CD4-positive, alpha-beta T cell treated with Interleukin-10 for 1 hour (primary cell): ENCODE measurements at places on chromosomes 4 and X.

GRCh38 chrX:54695231-54695630, 102.8 kb downstream of the ITIH6 start:
- DNase-seq = no peak

DNA sequence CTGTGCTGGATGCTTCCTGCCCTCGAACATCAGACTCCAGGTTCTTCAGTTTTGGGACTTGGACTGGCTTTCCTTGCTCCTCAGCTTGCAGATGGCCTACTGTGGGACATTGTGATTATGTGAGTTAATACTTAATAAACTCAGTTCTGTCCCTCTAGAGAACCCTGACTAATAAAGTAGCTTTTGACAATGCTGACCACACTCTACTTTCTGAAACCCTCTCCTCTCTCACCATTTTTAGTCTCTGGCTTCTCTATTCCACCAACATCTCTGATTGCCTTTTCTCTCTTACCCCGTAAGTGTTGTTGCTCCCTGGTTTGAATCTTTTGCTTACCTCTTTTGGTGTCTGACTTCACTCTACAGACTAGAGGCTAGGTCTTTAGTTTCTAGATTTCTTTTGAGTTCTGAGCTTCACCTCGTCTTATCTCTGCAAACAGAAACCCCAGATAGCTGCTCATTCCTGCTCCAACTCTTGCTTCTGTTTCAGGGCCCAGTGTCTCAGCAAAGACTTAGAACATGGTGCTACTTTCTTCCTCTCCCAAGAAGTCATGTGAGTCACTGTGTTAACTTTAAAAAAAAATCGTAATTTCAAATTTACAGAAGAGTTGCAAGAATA, 11.4 kb downstream of the TMSB4X start:
- no peak for DNase-seq

- DNase-seq = peak; percentile 69
Measured at GRCh38 chrX:119885554-119886428, 9.9 kb upstream of the AKAP14 start.

GRCh38 chrX:115592997-115593734, 32.2 kb downstream of the PLS3 start:
- no peak for DNase-seq

- no peak for DNase-seq
Measured at GRCh38 chrX:153725039-153725831, 579 bp downstream of the ABCD1 start.

GRCh38 chr4:7573576-7574091, 138.9 kb upstream of the PSAPL1 start:
- no peak for DNase-seq
